ENCODE measurements at places on chromosomes 7 and 10.

- DNase-seq = no peak
These were observed 8.8 kb downstream of the CDHR3 start for GRCh38 chr7:105971845-105972244.

DNA sequence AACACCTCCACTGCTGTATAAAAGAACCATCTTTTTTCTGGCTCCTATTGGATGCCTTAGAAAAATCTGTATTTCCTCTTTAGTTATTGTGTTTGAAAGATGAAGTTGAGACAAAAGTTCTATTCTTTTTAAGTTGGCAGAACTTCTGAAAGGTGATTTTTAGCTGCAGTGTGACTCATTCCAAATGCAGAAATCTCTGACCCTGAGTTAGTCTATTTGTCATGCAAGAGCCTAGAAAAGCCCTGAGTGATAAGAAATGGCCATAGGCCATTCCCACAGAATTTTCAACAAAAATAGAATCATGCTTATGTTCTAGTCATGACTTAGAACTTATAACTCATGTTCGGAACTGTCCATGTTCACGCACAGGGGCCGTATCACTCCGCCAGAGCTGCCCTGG lies 89.1 kb downstream of the EGFR start:
- no peak for DNase-seq

DNA sequence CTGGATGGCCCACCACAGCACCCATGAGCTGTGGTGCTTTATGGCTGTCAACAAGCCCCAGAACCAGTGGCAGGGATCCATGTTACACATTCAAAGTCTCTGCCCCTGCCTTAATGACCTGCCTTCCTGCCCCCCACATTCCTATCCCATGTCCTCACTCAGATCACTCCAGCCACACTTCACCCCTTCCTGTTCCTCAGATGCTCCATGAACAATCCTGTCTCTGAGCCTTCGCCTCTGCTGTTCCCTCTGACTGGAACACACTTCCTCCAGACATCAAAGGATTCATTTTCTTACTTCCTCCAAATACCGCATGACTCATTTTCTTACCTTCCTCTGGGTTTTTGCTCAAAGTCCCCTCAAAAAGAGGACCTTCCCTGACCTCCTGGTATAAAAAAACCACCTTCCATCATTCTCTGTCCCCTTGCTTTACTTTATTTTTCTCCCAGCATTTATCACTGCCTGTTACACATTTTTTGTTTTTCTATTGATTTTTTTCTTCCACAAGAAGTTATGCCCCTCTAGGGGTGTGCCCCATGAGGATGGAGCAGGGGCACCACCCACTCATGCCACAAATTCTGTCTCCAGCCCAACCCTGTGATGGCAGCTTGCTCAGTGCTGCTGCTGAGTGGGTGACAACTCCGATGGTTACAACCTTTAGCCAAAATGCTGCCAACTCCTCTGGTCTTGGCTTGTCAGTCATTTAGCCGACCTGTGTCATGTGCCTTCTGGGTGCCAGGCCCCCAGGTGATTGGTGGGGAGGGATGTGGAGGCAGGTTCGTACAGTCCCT lies 18.2 kb downstream of the COL13A1 start:
- DNase-seq = no peak

GRCh38 chr10:871951-872403 lies 59.5 kb downstream of the LARP4B start:
- no peak for DNase-seq

GRCh38 chr7:1081336-1081735 lies 6.6 kb upstream of the GPER1 start:
- DNase-seq = no peak

DNA sequence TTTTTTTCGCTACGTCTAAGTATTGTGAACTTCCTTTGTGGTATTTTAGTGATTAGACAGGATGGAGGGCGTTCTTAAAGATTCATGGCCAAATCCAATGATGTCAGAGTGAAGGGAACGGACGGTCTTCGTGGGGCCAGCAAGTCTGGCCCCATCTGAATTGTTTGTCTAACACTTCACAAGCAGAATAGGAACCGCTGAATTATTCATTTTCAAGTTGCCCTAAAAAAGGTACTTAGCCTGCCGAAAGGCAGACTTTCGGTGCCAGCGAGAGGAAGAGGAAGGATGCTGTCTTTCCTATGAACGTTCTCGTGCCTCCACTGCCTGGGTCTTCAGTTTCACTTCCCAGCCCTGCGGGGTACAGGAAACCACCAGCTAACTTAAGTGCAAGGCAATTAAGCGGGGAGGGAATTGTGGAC lies 145.7 kb upstream of the SH2B2 start:
- peak; percentile 10 for DNase-seq

DNA sequence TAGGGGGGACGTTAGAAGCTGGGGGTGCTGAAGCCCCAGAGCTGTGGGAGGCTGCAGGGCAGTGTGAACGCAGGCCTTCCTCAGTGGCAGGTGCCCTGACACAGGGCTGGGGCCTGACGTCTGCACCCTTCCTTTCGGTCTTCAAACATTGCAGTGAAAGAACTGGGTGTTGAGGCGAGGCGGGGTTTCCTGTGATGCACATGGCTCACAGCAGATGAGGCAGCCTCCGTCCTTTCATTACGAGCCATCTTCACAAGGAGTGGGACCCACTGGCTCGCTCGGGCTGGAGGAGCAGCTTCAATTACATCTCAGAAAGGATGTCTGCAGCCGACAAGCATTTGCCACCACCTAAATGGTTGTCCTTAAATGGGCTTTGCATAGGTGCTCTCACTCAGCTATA lies 180.3 kb upstream of the SHH start:
- no peak for DNase-seq

DNA sequence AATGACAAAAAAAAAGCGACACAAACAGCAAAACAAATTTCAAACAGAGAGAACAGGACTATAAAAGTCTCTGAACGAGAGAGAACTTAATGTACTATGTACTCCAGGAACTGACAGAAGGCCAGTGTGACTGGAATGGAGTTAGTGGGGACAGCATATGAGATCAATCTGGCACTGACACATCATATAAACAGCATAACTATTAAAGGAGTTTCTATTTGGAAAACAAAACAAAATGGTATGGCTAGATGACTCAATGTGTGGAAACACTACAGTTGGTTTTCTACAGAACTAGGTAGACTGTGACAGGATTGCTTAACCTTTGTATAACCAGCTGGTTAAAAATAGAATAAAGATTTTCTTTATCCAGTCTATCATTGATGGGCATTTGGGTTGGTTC lies 232.9 kb upstream of the KAT6B start:
- no peak for DNase-seq

DNA sequence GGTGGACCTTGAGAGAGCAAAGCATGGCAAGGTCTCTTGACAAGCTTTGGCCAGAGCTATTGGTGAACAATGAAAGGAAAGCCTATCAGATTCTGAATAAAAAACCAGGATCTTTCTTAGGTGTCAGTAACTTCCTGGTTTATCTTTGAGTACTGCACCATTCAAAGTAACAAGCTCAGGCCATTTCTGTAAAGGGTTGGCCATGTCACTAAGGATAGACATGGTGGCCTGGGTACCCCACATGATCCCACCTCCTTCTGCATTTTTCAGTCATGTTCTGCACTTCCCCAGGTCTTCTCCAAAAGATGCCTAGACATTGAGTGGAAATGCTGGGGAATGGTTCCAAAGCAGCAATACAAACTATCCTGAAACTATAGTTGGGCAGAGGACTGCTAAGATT lies 242.0 kb downstream of the ARHGAP12 start:
- no peak for DNase-seq

- no peak for DNase-seq
These were observed 34.3 kb downstream of the SGPL1 start for GRCh38 chr10:70850097-70850496.

DNA sequence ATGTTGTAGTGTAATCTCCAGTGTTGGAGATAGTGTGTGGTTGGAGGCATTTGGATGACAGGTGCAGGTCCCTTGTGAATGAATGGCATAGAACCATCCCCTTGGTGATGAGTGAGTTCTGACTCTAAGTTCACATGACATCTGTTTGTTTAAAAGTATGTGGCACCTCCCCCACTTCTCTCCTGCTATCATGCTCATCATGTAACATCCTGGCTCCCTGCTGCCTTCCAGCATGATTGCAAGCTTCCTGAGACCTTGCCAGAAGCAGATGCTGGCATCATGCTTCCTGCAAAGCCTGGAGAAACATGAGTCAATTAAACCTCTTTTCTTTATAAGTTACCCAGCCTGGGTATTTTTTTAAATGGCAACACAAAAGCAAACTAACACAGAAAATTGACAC lies 499.0 kb upstream of the SEMA3D start:
- no peak for DNase-seq

- no peak for DNase-seq
These were observed 12.1 kb upstream of the CEP41 start for GRCh38 chr7:130452951-130453350.

GRCh38 chr7:15341817-15342216 lies 220.0 kb downstream of the AGMO start:
- DNase-seq = no peak

GRCh38 chr7:99876933-99877332 lies at the start of gene OR2AE1:
OR2AE1 (minus strand) TSS chr7:99877033; CDS start chr7:99877033, 0 bp downstream.
- DNase-seq = no peak

- DNase-seq = no peak
These were observed 18.2 kb downstream of the LMOD2 start for GRCh38 chr7:123673752-123674398.

DNA sequence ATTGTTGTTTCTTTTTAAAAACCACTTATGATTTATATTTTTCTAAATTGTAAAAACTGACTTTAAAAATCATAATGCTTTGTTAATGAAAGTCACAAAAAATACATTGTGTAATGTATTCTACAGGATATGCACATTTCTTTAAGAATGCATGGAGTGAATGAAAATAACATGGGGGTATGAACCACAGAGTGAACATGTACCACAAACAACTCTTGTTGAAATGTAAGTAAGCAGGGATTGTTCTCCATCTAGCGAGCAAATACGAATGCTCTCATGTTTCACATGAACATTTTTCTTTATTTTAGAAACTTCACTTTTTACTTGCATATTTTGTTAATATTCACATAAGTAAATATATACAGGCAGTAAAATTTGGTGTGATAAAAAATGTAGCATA lies 35.6 kb upstream of the LAMB4 start:
- DNase-seq = no peak

DNA sequence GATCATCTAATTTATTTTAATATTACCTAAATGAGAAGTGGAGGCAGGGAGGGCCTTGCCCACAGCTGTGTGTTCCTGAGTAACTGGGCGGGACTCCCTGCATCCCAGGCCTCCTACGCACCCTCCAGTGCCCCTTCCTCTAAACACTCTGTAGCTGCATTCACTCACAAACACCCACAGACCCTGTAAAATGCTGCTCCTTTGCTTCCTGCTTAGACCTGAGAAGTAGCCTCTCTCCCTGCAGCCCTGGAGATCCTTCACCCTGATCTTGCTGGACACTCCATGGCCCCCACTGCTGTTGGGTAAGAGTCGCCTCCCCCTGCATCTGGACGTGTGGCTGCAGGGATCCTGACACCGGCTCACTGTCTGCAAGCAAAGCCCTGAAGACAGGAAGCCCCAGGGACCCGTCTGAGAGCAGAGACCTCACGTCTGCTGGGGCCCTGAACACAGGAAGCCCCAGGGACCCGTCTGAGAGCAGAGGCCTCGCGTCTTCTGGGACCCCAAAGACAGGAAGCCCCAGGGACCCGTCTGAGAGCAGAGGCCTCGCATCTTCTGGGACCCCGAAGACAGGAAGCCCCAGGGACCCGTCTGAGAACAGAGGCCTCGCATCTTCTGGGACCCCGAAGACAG lies 589.8 kb downstream of the DNAJB6 start:
- no peak for DNase-seq

DNA sequence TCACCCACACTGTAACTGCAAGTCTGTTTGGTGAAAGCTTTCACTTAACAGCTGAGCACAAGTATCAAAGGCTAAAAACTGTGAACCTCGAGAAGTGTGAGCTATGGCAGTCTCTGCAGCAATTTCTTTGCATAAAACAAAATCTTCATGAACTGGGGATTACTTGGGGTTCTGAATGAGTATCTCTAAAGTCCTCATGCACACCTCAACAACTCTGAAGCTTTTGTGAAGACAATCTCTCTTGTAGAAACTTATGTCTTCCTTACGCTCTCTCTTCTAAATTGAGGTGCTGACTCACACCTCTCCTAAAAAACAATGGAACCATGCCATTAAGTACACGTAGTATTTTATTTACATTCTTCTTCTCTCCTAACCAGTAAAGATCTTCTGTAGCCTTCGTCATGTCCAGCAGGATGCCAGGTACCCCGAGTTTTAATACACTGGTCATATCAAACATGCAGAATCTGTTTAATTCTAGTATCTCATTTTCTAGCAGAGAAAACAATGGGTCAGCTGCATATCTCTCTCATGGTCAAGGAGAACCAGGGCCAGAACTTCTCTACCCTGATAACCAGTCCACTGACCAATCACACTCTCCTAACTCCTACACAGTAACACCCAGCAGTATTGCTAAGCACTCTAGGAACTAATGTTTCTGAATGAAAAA lies 76.9 kb downstream of the UBE2H start:
- DNase-seq = no peak

DNA sequence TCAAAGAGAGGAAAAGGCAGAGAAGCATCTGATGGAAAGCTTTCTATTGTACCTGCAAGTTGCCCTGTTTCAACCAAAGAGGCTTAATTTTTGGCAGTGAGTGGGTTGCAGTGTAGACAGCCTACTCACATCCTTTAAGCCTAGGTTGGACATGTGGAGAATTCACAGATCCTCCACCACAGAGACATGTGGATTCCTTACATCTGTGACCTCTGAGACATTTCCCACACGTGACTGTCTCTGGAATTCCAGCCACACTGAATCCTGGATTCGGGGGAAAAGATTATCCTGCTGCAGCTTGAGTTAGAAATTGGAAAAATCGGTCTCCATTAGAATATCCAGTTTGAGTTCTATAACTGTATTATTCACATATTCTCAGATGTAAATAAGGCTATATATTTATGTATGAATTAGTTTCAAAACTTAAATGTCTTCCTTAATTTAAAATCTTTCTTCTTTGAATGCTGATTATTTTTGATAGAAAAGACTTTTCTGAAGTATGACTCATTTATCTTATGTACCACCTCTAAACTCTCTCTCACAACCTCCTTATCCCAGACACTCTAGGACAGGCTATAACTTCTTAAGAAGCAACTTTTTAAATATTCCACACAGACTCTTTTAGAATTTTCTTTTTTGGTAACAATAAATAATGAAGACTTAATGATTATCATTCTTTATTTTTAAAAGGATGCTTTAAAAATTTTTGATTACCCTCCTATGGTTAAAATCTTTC lies 123.3 kb downstream of the TWIST1 start:
- no peak for DNase-seq

DNA sequence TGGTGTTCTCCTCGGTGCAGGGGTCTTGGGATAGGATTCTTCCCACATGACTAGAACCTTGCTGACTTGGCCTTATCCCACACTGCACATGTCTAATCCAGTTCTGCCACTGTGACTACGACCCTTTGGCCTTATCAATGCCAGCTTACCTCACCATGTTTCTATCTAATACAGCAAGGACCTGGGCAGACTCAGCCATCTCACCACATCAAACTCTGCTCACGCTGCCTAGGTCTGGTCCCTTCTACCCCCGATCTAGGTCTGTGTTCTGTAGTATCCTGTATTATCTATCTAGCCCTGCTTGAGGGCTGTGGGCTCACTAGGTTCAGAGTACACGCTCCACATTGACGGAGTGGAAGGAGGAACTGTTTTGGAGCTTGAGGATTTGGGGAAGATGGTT lies 282.4 kb downstream of the HPSE2 start:
- no peak for DNase-seq

Measured in CD4-positive, alpha-beta T cell treated with Interleukin-12 subunit alpha and Interleukin-12 subunit beta, for 1 hour (primary cell).